NCI-H146 (cell line): ENCODE measurements at places on chromosomes 1 and 21.

- peak; percentile 16 for DNase-seq
Observed at GRCh38 chr1:50333595-50333974, 89.7 kb downstream of the DMRTA2 start.

GRCh38 chr1:182135946-182136345 is 74.4 kb upstream of the ZNF648 start:
- no peak for DNase-seq

DNA sequence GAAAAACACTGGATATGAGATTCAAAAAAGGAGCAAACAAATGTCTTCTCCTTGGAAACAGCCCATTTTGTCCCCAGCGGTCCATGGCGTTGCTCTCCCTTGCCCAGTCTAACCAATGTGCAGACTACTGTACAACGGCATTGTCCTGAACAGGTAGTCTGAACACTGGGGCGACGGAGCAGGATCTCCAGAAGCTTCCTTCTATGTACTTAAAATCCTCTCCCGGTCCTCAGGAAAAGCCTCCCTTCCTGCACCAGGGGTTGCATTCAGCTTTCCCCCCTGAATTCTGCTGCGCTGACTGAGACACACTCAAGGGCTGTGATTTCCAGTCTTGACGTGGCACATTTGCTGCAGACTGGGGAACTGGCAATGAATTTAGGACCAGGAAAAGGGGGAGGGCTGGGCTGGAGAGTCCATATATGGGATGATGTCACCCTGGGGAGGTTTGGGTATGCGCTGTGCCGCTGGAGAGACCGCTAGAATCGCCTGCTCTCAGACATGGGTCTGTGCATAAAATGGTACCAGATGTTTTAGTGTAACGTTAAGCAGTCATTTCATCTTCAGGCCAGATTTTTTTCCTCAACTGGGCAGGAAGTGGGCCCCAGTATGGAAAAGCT is 275.9 kb upstream of the C1orf105 start:
- DNase-seq: no peak

- no peak for DNase-seq
Observed at GRCh38 chr1:29901624-29902325, 665.5 kb downstream of the PTPRU start.

GRCh38 chr1:117137281-117137855 is 15.8 kb upstream of the TRIM45 start:
- DNase-seq: peak; percentile 81

DNA sequence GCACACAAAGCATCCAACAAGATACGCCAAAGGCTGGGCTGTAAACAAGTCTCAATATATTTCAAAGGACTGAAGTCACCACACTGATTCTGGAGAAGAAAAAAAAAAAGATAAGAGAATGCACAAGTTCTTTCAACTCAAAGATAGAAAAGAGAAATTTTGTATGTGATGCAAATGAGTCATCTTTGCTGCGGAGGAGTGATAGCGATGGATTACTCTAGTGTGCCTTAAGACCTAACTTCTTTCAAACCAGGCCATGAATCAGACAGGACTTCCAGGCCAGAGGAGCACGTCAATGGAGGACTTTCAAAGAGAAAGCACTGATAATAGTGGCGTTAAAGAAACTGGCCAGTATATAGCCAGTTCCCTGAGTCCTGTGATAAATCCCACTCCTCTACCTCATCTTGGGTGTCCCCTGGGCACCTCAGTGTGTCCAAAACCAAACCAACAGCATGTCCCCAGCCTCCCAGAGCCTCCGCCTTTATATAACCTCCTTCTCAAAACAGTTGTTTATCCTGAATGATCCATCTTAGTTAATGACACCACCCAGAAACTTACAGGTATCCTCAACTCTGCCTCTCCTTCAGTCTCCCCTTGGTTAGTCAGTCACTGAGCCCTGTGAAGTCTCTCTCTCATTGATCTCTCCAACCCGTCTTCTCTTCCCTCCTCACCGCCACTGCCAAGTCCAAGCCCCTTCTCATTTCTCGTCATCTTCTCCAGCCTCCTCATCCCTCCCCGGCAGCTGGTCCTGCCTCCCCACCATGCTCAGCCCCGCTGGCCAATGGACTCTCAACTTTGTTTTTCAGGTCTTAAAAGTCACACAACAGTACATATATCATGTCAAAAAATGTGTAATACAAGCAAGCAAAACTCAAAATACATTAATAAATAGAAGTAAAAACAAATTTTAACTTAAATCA is 47.2 kb upstream of the IFFO2 start:
- no peak for DNase-seq

DNA sequence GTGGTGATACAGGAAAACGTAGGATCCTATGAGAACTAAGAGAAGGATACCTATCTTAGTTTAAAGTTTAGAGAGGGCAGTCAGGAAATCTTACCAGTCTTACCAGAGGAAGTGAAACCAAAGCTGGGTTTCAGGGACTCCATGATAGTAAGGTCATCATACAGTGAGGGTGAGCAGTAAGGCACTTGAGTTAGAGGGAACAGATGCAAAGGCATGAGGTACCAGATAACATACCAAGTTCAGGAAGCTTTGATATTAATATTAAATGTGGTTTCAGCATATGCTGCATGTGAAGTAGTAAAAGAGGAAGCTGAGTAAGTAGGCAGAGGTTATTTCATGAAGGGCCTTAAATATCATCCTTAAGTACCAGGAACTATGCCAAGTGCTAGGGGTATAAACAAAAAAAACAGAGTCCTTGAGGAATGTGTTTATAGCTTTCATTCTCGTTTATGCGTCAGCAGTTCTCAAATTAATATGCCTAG is 16.9 kb downstream of the ATG4C start:
- DNase-seq: no peak

DNA sequence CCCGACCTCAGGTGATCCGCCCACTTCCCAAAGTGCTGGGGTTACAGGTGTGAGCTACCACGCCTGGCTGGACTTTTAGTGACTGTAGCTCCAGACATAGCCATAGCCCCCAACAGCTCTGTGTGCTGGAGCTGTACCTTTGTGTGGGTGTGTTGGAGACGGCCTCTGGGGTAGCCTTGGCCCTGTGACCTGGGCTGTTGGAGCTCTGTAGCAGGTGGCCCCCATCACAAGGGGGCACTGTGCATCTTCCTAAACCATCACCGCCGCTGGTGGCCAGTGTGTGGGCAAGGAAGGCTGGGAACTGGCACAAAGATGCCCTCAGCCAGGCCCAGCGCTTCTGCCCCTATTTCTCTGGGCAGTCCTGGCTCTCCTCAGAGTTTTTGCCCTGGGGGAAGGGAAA is 38.4 kb upstream of the FOXO6 start:
- peak; percentile 38 for DNase-seq

DNA sequence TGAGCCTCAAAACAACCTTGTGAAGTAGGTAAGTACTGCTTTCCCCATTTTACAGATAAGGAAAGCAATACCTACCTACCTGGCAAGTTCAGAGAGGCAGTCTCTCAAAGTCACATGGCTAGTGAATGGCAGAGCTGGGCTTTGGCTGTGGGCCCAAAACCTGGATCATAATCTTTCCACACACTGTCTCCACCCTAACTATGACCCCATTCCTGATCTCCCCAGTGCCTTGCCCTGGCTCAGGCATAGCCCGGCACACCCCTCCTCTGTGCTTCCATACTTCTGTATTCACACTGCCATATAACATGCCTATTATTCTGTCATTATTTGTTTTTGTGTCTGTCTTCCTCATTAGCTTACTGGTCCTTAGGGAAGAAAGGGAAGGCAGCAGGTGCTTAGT is 15.9 kb downstream of the GNG12 start:
- no peak for DNase-seq

GRCh38 chr1:208083715-208084085 is 160.5 kb downstream of the PLXNA2 start:
- no peak for DNase-seq

DNA sequence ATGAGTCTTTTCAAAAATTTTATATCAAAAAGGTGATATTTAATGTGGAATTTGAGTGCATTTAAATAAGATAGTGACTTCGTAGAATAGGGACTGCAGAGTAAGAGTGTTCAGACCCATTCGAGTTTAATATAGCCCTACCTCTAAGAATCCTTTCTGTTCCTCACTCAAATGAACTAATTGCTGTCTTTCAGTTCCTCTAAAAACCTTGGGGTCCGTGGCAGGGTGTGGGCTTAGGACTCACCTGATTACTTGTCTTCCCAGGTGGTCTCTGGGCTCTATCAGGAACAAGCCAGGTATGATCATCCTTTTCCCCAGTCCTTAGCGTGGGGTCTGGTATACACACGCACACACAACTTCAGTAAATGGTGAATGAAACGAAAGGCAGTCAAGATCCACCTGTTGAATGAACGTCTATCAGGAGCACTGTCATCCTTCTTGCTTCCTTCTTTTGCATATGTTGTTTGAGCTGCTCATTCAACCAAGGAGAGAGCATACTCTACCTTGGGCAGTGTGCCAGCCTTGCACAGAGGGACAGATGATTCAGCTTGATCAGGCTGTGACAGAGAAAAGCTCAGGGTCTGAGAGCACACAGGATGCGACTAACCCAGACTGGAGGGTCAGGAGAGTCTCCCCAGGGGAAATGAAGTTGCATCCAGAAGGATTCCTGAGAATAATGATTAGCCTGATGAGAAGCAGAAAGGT is 1.2 kb upstream of the RNF11 start:
- DNase-seq: peak; percentile 88

- no peak for DNase-seq
Observed at GRCh38 chr1:160800645-160801408, 4.9 kb downstream of the LY9 start.

DNA sequence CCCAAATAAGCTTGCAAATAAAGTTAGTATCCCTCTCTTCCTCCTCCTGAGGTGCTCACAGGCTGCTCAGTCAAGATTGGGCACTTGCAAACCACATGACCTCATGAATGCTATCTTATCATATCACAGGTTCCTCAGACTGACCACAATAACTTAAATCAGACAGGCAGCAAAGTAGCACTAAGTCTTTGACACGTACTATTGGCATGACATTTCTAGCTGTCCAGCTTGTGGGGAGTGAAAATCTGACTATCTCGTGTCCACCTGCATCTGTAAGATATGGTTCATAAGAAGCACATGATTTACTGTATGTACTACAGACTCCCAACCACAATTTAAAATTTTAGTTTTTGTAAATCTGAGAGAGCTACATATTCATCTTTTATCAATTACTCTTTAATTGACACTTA is 58.0 kb upstream of the GFI1 start:
- no peak for DNase-seq

- DNase-seq: no peak
Observed at GRCh38 chr1:40313958-40314720, 2.9 kb downstream of the COL9A2 start.

DNA sequence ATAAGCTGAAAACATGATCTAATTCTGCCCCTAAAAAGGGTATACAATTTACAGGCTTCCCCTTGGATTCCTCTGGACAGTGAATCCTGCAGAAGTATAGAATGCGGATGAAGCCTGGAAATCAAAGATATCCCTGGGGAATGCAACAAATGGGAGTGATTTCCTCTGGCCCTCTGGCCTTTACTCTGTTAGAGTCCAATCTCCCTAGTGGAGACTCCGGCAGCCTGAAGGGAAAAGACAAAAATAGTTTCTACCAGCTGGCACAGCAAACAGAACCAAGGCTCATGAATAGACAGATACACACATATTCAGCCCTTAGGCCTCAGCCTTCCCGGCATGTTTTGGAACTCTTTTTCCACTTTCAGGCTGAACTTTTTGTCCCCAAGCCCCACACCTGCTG is 3.9 kb upstream of the LRRC52 start:
- no peak for DNase-seq

GRCh38 chr1:111463029-111463683 is 10.6 kb upstream of the C1orf162 start:
- no peak for DNase-seq

DNA sequence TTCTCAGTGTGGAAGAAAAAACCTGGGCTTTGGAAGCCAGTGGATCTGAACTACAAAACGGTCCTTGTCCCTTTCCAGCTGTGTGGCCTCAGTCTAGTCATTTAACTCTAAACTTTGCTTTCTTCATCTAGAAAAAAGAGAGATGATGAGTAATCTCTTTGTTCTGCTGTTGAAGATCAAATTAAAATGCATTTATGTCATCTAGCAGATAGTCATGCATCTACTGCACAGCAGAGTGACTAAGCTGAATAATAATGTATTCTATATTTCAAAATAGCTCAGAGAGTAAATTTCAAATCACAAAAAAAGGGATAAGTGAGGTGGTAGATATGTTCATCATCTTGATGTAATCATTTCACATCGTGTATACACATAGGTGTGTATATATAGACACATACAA is 473.2 kb downstream of the DSCAM start:
- DNase-seq: no peak

DNA sequence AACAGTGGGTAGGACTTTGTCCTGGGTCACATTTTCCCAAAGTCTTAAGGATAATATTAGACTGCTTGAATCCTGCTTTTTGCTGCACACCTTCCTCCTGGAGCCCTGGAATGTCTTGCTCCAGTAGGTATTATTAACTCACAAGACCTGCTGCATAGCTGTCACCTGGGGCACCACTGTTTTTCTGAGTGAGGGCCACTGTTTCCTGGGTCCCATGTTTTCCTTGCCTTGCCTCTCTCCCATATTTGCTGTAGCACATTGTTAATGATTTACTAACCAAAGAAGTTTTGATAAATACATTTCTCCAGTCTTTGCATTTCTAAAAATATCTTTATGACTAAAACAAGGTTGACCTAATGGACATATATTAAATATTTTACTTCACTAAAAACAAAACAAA is 22.5 kb upstream of the FCAMR start:
- no peak for DNase-seq

DNA sequence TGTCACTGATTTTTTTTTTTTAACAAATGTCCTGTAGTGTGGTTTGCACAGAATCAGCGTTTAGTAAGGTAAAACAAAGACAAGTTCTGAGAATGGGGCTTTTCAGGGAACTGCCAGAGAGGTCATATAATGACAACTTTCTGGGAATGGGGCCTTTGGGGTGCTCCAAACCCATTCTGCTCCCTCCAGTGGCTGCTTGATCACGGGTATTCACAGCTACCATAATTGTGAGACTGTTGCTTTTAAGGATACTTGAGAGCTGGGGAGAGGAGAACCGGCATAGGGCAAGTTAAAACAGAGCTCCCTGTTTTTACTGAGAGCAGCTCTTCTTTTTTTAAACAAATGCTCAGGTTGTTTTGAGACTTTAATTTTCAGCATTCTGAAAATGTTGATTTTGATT is 48.2 kb downstream of the CYP2J2 start:
- no peak for DNase-seq

DNA sequence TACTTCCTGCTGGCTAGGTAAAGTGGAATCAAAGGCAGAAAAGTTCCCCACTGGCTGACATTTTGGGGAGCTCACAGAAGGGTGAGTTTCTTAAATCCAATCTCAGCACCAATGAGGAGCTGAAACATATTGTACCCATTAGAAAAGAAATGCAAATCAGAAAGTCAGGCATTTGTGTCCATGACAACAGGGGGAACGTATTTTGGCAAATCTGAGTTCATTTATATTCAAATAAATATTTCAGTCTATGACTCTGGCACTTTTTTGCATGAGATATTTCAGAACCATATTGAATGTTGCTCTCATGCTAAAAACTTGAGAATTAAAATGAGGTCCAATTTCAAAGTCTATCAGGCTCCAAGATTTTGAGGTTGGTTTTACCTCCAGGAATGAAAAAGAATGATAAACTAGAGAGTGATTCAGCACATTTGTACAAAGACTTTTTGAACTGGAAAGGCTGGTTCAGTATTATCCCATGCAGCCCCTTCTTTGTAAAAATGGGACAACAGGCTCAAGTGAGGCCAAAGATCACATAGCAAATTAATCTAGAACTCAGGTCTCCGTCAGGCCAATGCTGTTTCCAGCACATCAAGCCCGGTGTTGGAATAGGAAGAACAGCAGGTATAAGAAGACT is 202.2 kb downstream of the RRAGC start:
- DNase-seq: no peak
